IMR-90 (cell line): ENCODE measurements at places on chromosomes 7 and 10.

DNA sequence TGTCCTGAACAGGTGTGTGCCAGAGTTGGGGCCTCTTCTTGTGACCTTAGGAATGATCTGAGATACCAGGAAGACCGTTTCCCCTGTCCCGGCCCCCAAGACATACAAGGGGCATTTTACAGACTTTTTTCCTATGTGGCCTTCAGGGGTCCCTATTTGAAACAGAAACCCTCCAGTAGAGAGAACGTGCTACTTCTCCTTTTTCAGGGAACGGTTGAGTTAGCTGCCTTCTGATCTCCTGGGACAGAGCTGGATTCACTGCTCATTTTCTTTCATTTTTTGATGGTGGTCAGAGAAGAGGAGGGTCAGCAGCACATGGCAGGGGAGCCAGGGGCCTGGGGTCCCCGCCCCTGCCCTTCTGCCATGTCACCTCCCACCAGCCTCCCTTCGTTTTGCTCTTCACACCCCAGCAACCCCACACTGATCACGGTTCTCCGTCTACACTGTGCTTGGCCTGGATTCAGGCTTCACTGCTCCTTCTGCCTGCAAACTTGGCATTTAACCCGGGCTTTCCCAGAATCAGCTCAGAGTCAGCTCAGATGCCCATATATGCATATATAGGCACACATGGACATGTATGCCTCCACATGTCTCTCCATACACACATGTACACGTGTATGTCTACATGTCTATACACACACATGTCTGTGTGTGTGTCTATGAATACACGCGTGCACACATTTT is 138.1 kb upstream of the BTBD16 start:
- no peak for DNase-seq

- DNase-seq: no peak
These were observed 107.2 kb downstream of the SPDYE5 start for GRCh38 chr7:75599244-75599781.

DNA sequence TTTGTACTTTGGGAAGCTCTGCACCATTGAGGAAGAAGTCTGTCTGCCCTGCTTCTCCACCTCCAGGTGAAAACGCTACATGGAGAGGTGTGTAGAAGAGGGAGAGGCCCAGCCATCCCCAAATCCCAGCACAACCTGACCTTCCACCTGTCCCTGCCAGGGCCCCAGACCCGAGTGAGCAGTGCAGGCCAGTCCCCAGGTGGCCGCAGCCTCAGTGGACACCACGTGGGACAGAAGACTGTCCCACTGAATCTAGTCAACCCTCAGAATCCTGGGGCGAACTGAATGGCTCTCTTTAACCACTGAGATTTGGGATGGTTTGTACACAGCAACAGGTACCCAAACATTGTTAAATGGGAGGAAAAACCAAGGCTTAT is 29.9 kb upstream of the GALNTL5 start:
- no peak for DNase-seq

DNA sequence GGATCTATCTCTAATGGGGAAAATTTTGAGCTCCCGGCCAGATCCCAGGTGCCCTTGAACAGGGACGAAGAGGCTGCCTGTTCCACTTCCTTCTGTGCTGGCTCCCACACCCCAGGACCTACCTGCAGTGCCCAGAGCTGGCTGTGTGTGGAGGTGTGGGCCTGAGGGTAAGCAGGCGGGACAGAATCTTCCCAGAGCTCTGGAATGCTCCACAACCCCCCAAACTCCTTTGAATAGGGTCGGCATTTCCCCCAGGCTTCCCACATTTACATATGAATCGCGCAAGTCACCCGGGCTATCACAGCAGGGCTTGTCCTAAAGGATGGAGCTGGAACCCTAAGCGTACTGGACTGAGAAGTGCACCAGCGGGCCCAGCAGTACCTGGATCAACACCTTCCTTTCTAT is 95.9 kb downstream of the DNMBP start:
- DNase-seq: no peak

GRCh38 chr10:22333167-22333974 is 11.9 kb upstream of the SPAG6 start:
- DNase-seq: no peak

GRCh38 chr7:347644-348479 is 57.9 kb downstream of the FOXL3 start:
- no peak for DNase-seq

DNA sequence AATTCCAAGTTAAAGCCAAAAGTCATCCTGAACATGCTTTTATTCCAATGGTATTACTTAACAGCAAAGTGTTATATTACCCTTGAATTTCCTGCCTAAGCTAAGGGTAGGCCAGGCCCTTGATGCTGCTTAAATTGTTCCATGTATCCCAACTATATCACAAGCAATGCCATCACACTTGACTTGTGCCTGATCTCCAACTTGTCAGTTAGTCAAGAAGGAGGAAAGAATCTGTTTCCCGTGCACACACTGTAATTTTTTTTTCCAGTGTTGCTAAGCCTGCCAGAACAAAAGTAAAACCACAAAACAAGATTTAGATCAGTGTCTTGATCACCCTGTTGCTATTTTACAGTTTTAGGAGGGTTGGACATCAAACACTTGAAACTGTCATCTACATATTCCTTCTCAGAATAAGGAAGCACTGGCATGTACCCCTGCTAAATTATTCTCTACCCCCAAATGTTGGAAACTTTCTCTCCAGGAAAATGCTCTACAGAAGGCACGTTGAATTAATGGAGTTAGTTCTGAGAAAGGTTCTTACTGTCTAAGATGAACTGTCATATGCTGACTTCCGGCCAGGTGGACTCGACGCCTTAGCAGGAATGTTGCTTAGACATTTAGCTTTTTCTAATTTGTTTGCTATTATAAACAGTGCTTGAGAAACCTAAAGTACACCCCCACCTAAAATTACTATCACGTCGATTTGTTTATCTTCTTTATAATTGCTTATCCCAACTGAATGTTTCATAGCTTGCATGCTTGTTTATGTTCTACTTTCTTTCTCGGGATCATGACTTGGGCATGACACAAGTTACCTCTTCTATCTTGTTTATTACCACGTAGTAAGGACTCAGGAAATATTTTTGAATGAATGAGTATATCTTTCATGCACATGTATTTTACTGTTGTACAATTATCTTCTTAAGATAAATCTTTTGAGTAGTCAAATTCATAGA is 105.5 kb upstream of the ZNF438 start:
- DNase-seq: peak; percentile 69

GRCh38 chr7:94547126-94547525 is 37.5 kb downstream of the CASD1 start:
- DNase-seq: no peak

GRCh38 chr7:952548-953441 is 1.7 kb downstream of the ADAP1 start:
- no peak for DNase-seq

- DNase-seq: no peak
These were observed 434.3 kb upstream of the AKR1E2 start for GRCh38 chr10:4391683-4392082.

DNA sequence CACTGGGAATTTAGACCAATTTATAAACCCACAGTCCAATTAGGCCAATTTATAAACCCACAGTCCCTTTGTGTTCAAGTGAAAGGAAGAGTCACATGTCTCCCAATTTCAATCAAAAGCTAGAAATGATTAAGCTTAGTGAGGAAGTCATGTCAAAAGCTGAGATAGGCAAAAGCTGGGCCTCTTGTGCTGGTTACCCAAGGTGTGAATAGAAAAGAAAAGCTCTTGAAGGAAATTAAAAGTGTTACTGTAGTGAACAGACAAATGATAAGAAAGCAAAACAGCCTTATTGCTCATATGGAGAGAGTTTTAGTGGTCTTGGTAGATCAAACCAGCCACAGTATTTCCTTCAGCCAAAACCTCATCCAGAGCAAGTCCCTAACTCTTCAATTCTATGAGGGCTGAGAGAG is 245.0 kb downstream of the HDAC9 start:
- no peak for DNase-seq

- DNase-seq: no peak
These were observed 50.4 kb downstream of the RGS10 start for GRCh38 chr10:119491966-119492757.

DNA sequence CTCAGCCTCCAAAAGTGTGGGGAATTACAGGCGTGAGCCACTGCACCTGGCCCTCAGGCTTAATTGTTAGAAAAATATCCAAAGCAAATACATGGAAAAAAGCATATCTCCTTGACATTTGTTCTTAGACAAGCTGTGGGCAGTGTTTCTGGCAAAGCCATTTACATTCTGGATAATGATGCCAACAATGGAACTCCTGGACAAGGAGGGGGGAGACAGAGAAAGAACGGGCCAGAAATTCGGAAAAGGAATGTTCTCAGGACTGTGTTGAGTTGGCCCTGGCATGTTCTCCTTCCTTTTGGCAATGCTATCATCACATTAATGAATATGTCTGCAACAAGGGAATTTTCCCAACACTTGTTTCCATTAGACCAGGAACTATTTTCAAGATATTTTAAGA is 88.7 kb downstream of the UBE2H start:
- DNase-seq: no peak

DNA sequence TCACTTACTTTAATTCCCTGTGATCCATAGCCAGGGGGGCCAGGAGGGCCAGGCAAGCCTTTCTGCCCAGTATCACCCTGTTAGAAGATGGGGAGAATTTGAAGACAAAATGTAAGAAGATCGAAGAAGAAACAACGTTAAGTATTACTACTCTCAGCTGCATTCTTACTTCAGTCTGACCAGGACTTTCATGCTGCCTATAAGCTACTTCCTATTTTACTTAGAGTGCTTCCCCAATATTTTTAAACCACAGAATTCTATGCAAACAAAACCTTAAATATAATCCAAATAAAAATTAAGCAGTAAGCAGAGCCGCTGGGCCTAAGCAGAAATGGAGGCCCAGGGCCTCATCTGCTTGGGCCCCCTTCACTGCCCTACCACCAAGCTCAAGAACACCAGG is 117.8 kb downstream of the COL28A1 start:
- DNase-seq: no peak

GRCh38 chr7:146185844-146186243 is 69.2 kb downstream of the CNTNAP2 start:
- no peak for DNase-seq

DNA sequence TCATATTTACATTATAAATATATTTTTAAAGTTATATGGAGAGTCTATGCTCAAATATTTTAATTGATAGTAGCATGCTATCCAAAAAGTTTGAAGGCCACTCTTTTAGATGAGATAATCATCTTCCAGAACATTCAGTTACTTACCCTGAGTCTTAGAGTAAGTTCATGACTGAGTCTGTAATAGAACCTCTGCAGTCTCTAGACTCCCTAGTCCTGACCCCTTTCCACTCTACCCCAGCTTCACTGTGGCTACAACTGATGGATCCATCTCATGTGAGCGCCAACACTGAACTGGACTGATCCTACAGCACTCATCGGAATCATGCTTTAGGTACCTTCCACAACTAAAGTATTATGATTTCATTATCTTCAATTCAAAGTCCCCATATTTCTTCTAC is 10.1 kb downstream of the HACD1 start:
- DNase-seq: no peak

- peak; percentile 60 for DNase-seq
These were observed 4.6 kb upstream of the VGF start for GRCh38 chr7:101169838-101170551.

DNA sequence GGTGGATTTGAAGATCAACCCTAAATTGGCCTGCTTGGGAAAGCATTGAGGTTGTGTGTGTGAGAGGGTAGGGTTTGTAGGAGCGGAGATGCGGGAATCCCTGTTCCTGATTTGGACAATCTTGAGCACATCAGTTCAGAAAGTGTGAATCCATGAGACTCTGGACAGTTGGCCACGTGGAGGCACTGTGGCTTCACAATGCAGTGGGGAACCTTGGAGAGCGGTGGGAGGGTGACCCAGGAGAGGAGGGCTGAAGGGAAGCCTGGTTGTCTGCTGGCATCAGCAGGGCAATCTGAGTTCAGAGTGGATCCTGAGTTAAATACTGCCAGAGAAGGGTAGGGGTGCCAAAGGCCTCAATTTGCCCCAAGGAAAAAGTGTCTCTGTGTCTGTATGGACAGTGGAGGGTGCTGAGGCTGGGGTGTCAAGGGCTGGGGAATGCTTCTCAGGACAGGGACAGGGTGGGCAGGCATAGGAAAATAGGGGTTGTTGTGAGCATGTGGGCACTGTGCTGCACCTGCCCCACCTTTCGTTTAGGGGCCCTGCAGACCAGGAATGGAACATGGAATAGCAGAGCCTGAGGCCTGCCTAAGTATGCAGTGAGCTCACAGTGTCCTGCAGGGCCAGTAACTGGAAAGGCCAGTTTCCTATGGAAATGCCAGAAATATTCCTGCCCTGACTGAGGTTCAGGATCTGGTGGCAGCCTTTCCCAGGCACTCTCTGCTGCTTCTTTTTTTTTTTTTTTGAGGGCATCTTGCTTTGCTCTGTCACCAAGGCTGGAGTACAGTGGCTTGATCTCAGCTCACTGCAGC is 162.9 kb upstream of the PRSS58 start:
- DNase-seq: peak; percentile 57

DNA sequence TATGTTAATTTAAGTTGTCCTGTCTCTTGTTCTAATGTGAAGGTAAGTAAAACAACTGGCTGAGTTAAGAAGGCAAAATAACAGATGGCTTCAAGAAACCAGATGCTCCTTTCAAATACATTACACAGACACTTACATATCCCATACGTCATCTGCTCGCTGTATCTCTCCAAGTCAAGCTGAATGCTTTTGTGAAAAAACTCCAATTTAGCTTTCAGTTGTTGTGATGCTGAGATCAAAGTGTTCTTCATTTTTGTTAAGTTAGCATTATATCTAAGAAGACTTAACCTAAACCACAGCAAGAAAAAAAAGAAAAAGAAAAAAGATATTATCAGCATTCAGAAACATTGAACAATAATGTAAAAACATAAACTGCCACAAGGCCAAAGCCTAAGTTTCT is 18.5 kb upstream of the ERLIN1 start:
- no peak for DNase-seq

DNA sequence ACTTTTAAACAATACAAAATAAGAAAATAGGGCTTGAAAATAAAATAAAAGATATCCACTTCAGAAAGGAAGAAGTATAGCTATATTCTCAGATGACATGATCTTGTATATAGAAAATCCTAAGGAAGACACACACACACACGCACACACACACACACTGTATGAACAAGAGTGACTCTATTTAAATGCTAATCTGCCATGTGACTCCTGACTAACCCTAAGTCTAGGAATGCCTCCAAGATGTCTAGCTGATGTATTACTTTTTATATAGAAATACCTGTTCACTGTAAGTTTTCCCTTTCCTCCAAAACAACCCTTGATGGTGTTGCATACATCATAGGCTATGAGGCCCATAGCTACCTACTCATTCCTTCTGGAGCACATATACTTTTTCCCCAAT is 173.1 kb upstream of the LRRTM3 start:
- DNase-seq: peak; percentile 63

GRCh38 chr10:86244297-86245014 is 122.1 kb downstream of the GRID1 start:
- DNase-seq: no peak

DNA sequence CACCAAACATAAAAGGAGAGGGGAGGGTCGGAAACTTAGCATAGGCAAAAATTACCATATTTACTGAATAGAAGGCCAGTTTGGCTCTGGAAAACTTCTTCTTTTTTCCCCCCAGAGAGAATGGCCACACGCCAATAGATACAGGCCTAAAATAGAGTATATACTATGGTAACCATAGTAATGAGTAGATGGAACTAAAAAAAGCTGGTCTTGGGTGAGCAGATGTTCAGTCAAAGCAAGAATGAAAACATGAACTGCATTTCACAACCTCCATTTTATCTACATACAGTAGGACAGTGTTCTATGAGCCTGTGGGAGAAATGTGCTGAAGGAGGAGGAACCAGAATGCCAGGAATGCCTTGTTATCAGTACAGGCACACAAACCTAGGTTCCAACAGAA is 141.7 kb upstream of the SEMA3A start:
- peak; percentile 88 for DNase-seq

GRCh38 chr10:120644556-120645410 is 187.8 kb downstream of the PLPP4 start:
- no peak for DNase-seq
